ENCODE measurements at places on chromosomes 1 and 21.

DNA sequence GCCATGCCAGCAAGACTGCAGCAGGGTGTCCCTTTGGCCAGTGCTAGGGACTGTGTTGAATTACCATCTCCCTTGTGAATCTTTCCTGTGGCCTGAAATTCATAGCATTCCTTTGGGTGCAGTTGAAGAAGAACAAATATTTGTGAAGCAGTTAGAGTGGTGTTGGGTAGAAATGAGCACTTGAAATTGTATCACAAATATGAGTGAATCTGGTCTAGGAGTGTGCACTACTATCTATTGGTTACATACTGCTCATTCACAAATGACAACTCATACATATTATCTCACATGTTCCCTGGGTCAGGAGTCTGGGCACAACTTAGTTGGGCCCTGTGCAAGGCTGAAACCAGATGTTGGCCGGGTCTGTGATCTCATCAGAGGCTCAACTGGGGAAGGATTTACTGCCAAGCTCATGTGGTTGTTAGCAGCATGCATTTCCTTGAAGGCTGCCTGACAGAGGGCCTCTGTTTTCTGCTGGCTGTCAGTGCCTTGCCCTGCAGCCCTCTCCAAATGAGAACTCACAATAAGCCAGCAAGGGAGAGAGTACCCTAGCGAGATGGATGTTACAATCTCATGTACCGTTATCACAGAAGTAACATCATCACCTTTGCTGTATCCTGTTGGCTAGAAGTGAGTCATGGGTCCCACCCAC is 23.8 kb downstream of the AJAP1 start:
- DNase-seq, result no peak

DNA sequence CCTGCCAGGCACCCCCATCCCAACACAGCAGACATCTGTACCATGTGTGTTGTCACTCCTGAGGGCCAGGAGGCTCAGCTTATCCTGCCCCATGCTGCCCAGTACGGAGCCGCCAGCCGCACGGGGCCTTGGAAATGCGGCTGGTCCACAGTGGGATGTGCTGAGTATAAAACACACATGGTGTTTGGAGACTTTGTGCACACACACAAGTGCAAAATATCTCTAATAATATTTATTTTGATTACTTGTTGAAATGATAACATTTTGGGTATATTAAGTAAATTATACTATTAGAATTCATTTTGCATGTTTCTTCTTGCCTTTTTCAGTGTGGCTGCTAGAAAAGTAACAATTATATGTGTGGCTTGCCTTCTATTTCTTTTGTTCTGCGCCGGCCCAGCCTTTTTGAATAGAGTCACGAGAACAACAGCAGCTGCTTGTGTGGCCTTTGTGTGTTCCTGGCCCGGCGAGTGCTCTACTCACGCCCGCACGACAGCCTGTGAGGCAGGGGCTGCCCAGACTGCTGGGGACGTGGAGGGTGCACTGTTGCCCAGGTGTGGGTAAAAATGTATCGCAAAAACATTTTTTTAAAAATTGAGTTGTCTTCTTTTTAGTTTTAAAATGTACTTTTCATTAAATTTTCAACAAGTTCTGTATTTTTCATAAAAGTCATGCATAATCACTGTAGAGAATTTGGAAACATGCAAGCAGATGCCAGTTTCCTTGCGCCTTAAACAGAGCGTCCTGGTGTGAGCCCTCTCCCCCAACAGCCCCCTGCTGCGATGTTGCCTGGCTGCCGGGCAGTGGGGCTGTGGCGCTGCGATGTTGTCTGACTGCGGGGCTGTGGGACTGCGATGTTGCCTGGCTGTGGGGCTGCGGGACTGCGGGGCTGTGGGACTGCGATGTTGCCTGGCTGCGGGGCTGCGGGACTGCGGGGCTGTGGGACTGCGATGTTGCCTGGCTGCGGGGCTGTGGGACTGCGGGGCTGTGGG is 35.5 kb downstream of the COQ8A start:
- no peak for DNase-seq

DNA sequence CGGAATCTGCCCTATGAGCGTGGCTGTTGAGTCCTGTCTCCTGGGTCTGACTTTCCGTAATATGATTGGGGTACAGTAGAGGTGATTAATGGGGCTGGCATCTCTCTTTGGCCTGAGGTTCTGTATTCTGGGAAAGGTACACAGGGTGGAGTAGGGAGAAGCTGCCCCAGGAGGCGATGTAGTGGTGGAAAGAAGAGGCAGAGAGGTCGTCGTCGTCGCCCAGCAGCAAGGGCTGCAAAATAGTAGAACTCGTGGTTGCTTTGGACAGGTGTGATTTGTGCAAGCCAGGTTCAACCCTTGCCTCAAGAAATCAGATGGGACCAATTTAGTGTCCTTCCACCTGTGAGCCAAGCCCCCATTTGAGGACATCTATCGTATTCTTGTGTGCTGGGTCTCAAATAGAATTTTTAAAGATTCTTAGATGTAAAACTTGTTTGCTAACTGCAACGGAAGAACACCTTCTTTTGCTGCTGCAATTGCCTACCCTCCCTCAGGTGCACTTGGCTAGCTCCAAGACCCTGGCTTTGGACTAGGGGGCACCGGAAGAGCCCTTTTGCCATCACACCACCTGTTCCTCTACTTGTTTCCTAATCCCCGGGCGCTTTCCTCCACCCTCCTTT is 1.3 kb upstream of the HMGN2 start:
- no peak for DNase-seq

- no peak for DNase-seq
Observed at GRCh38 chr1:11640944-11641343, 13.3 kb downstream of the FBXO2 start.
